Omental fat pad (tissue), 4 donors: ENCODE measurements at places on chromosomes 12 and 14. TPM values are rescaled to one million over a fixed set of nuclear protein-coding genes. Genes with fewer than 3 reads are reported as not detected.

DNA sequence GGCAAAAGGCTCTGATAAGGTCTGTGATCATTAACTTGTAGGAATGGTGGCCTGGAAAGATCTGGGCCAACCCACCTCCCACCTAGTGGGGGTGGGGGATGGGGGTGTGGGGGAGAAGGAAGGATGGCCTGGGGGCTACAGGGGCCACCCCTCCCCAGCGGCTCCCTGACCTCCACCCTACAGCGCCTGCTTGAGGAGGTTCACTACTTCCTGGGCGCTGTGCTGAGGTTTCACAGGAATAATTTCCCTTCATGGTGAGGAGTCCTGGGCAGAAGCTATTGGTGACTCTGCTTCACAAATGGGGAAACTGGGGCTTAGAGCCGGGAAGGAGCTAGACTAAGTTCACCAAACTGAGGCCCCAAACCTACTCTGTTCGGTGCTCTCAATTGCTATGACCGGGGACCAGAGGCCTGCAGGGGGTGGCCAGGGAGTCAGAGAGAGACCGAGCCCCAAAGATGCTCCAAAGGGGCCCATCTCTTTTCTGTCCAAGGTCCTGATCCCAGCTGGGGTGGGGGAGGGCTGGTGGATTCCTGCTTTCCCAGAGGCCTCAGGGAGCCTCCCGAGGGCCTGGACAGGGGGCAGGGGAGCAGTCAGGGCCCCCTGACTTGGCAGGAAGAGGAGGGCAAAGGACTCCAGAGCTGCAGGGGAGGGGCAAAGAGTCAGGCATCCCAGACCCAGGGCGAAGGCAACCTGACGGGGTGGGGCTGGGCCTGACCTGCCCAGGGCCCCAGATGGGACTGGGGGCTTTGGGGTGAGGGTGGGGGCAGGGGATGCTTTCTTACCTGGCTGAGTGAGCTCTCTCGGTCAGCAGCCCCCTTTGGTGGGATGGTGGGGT is 1.7 kb downstream of the HNF1A start:
- no peak for DNase-seq

DNA sequence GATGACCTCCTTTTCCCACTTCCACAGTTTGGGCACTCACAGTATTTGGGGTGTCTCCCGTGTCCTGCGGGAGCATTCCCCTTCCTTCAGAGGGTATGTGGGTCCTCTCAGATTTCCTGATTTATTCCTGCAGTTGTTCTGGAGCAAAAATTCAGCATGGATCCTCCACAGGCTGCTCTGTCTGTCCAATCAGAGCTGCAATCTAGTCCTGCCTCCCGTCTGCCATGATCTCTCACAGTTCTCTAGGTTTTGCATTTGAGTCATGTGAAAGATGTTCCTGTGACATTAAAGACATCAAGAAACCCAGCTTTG is 435.9 kb downstream of the TMTC2 start:
- no peak for DNase-seq

DNA sequence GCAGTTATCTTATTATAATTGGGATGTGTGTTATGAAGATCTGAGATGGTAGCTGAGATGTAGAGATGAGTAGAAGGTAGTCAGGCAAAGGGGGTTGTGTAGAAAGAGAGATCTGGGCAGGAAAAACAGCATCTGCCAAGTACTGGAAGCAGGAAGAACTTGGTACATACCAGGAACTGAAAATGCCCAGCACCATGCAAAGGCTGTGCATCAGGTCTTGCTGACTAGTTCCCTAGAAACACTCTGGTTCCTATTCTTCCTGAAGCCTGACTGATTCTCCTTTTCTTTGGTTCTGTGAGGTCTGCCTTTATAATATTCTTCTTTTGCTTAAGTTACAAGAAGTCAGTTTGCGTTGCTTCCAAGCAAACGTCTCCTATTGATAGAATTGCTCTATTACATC is 6.7 kb upstream of the NFATC4 start:
- no peak for DNase-seq

SMCO2 gene
- not detected for total RNA-seq

NDUFA9 gene
- 39.6 TPM for total RNA-seq
